Posterior cingulate gyrus (tissue), 11 donors: ENCODE measurements at places on chromosomes 4 and X.

DNA sequence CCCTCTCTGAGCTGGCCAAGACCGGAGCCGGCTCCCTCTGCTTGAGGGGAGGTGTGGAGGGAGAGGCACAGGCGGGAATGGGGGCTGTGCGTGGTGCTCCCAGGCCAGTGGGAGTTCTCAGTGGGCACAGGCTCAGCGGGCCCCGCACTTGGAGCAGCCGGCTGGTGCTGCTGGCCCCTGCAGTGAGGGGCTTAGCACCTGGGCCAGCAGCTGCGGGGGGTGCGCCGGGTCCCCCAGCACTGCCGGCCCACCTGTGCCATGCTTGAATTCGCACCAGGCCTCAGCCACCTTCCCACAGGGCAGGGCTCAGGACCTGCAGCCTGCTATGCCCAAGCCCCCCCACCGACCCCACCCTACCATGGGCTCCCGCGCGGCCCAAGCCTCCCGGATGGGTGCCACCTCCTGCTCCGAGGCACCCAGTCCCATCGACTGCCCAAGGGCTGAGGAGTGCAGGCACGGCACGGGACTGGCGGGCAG is 602.5 kb downstream of the KCTD8 start:
- DNase-seq: no peak

DNA sequence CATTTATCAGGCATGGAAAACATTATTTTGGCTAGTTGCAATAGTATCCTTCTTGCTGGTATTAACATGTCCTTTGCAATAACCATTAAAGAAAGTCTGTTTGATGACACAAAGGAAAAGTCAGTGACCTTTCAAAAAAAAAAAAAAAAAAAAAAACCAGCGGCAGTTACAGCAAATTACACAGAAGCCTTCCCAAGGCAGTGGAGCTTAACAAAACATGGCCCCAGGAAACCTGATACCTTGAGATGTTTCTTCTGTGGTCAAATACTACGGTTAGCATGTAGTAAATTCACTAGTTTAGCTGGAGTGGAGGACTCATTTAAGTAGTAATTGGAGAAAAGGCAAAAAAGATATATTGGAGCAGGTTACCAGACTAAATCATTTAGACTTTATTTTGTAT is 359.1 kb downstream of the DACH2 start:
- no peak for DNase-seq

DNA sequence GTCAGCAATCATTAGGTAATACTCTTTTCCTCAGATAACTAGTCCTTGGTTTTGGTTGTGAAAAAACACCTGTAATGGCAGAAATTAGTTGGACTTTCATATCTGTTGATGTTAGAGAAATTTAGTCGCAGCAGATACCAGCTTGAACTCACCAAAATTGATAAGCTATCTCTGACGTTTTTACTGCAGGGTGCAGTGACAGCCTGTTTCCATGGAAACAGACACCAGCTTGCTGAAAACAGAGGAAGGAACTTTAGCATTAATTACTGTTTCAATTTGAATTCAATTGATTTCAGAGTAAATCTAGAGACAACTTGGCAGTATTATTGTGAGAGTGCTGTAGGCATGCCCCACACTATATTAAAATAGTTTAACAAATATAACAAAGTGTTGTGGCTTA is 246.5 kb downstream of the PPP1R2C start:
- no peak for DNase-seq

DNA sequence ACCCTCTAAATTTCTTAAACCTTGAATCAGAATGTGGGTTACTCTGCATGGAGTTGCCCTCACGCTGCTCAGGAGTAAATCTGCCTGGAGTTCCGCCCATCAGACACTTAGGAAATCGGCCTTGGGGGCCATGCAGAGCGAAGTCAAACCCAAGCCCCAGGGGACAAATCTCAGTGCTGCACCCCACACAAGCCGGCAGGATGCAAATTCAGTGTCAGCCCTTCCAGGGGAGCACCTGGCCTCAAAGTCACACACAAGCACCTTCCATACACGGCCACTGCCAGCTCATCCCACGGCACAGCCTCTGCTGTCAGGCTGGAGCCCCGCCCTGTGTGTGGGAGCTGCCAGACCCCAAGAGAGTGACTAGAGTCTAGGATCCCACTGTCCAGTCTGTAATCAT is 27.4 kb downstream of the RNF212 start:
- no peak for DNase-seq

GRCh38 chr4:10275696-10276095 is 159.1 kb upstream of the WDR1 start:
- no peak for DNase-seq

DNA sequence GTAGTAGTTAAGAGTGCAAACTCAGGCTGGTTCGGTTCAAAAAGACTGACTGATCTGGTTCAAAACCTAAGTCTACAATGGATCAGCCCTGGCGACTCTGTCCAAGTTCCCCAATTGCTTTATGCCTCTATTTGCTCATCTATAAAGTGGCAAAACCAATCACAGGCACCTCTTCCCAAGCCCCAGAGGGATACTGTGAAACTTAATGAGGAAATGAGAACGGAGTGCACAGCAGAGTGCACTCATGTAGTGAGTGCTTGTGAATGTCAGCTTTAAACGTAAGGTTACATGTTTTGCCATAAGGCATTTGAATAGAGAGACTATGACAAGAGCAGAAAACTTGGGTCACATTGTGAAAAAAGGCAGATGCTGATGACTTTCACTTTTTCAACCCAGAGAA is 199.7 kb upstream of the KLF3 start:
- no peak for DNase-seq

DNA sequence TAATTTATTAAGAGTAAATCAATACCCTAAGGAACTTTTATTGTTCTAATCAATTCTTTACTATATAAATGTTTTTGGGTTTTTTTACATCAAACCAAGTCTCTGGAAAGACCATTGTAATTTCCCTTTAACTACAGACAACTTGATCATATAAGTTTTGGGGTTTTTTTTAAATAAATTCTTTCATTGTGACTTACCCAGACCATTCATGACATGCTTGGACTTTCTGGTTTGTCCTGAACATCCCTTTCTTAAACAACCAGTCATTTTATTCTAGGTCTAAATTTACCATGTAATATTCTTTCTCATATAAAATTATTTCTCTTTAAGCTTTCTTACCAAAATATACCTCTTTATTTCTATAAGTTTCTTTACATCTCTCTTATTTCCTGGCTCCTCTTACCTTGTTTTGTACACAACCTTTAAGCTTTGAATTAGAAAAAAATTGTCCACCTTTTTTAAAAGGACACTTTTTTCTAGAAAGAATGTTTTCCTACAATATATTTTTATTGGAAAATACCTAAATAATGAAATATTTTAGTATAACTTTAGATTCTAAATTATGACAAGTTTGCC is 8.4 kb downstream of the CNGA1 start:
- DNase-seq: no peak

GRCh38 chr4:17761062-17761461 is 20.4 kb downstream of the FAM184B start:
- DNase-seq: no peak

DNA sequence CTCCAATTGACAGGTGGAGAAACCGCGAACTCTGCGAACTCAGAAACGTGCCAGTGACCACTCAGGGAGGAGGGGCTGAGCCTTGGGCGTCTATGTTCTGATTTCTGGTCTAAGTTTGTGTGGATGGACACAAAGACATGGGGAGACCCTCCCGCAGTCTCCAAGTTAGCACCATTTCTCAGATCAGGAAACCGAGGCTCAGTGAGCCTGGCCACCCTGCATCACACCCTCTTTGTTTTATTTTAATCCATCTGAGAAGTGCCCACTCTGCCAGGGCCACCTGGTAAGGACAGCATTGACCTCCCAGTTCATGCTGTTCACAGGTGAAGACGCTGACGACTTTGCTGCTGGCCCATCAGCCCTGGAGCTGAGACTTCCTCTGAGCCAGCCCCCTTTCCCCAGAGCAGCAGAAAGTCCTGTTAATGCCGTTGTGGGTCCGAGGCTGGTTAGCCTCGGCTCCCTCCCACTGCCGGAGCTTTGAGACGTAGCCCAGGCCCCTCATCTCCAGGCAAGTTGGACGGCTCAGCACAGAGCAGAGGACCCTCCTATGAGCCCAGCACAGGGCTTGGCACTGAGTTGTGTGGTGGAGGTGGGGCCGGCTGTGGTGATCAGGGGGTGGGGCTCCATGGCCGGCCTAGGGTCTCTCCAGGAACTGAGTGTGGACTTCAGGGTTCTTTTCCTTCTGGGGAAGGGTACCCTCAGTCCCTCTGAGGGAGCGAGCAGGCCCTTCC is 43.7 kb downstream of the PSAPL1 start:
- DNase-seq: peak; percentile 58

DNA sequence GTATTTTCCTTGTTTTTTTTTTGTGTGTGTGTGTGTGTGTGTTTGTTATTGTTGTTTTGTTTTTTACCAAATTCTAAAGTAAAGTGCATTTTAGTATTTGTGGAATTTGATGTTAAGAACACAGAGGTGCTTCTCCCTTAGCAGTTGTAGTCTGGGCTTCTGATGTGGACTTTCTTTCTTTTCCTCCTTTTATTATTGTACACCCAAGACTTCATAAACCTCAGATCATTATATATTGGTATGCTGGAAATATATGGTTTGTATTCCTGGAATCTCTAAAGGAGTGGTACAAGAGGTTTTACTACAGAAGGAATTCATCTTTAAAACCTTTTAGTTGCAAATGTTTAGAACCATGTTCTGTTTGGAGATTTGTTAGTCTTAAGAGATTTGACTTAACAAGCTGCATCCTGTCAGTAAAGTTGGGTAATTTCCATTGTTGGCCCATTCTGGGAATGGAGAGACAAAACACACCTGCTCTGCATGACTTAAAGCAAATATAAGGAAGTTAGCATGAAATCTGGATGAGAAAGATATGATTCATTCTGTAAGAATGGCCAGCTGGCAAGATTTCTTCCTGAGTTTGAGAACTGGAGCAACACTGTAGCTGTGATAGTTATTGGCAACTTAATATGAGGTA is 64.0 kb downstream of the SMAD1 start:
- no peak for DNase-seq

- DNase-seq: no peak
Observed at GRCh38 chr4:16418814-16419213, 192.5 kb upstream of the TAPT1 start.

GRCh38 chrX:47605024-47605423 is 14.6 kb downstream of the SYN1 start:
- no peak for DNase-seq

DNA sequence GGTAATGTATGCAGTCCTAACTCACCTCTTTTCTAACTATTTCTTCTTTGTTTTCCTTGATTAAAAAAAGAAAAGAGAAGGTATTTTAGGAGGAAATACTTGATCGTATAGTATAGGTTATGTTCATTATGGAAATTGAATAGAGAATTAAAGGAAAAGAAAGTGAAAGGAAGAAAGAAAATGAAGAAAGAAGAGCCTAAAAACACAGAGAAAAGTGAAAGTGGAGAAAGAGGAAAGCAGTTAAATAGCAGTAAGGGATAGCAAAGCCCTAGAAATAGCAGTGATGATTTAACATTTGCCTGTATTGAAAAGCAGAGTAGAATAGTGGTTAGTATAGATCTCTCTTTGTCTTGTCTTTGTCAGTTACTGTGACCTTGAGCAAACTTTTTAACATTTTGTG is 37.0 kb downstream of the MRPL1 start:
- DNase-seq: no peak

DNA sequence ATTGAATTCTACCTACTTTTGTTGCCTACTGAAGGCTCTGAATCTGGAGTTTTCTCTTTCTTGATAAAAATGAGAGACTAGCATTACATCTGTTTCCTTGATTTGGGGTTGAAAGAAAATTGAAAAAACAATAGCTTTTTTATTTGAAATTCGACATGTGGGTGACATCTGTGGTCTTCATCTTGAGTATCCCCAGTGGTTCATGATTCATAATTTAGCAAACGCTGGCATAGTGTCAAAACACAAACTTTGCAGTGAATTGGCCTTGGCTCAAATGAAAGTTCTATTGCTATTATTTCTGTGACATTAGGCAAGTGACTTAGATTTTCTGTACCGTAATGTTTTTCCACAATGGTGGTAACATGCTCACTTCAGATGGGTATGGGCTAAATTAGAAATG is 747.6 kb downstream of the PCDH7 start:
- no peak for DNase-seq

DNA sequence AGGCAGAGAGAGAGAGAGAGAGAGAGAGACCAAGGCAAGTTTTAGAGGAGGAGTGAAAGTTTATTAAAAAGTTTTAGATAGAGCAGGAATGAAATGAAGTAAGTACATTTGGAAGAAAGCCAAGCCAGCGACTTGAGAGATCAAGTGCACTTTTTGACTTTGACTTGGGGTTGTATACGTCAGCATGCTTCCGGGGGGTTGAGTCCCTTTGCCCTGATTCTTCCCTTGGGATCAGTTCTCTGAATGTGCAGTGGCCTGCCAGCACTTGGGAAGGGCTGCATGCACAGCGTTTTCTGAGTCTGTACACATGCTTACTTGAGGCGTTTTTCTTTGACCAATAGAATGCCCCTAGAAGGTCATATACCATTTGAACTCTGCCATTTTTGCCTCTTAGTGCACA is 400.5 kb downstream of the PDGFC start:
- DNase-seq: no peak
